ENCODE measurements at places on chromosomes 5 and 9. TPM values are rescaled to one million over a fixed set of nuclear protein-coding genes. Genes with fewer than 3 reads are reported as not detected.
A peak's percentile ranks its signal among the peaks of the same experiment; 100 is the strongest.

DNA sequence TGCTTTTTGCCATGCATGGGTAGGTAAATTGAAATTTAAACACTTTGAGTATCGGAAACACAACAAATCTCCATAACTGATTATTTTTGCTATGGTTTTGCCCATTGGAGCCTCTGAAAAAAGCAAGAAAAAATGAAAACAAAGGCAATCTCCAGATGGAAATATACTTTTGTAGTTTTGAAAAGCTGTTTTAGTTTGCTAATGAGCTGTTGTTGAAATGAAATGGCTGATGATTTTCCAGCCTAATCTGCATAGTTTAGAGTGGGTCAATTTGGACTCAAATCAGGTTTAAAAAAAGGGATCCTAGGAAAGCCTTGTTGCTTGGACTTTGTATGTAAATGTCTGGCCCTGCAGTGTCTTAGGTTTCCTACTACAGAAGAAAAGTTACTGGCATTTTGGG lies 285.8 kb downstream of the CAAP1 start:
- no peaks in the 10 kb centered on the region for H3K36me3 ChIP-seq
- H3K27me3 ChIP-seq = no peaks in the 10 kb centered on the region
- no peaks in the 10 kb centered on the region for H3K4me1 ChIP-seq
- no peak overlapping the region for H3K4me3 ChIP-seq
- no peak for DNase-seq

- no peaks in the 10 kb centered on the region for H3K27me3 ChIP-seq
- H3K4me3 ChIP-seq = no peak overlapping the region
- DNase-seq = no peak
Measured at GRCh38 chr9:121294151-121294743, 26.3 kb downstream of the GSN start.

GRCh38 chr9:131116281-131117120 lies 8.9 kb upstream of the NUP214 start:
- DNase-seq = peak; percentile 53
- H3K4me1 ChIP-seq = no peaks in the 10 kb centered on the region
- no peak overlapping the region for H3K4me3 ChIP-seq
- H3K27me3 ChIP-seq = no peaks in the 10 kb centered on the region
- no peaks in the 10 kb centered on the region for H3K36me3 ChIP-seq

The DPM2 gene
- 36.9 TPM for total RNA-seq

Measured in adrenal gland (tissue), 19 donors.